H9 (cell line): ENCODE measurements at places on chromosomes 7 and 10. TPM values are rescaled to one million over a fixed set of nuclear protein-coding genes. Genes with fewer than 3 reads are reported as not detected.

DNA sequence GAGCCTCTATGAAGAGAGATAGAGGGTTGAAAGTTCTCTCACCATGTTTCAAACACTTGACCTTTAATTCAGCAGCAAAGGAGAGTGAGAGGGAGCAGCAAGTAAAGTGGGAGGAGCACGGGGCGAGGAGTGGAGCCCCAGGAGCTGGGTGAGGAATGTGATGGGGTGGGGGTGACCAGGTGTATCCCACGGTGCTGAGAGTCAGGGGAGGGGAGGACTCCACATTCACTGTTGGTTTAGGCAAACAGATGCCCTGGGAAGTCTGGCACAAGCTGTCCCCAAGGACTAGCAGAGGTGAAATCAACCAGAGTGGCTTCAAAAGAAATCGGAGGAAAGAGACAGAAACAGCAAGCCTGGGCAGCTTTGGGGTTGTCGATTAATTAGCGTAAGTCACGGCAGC is 101.8 kb upstream of the PITRM1 start:
- H3K4me1 ChIP-seq = peaks cover 6% of the 10 kb centered on the region; the same call in 1 of the 2 replicates
- no peak overlapping the region for H3K4me3 ChIP-seq
- no peak for DNase-seq

SLC13A1 gene
- total RNA-seq = not detected in 2 replicates

NKX2-3 gene
- total RNA-seq = not detected in 2 replicates

SNCG gene
- 4.9 and 5.5 TPM in 2 replicates for total RNA-seq

GRCh38 chr10:50578949-50579348 is 44.8 kb downstream of the SGMS1 start:
- H3K4me1 ChIP-seq = peaks cover 15% of the 10 kb centered on the region
- H3K27me3 ChIP-seq = no peaks in the 10 kb centered on the region
- H3K27ac ChIP-seq = no peak overlapping the region
